ENCODE measurements at places on chromosomes 11 and 22.

DNA sequence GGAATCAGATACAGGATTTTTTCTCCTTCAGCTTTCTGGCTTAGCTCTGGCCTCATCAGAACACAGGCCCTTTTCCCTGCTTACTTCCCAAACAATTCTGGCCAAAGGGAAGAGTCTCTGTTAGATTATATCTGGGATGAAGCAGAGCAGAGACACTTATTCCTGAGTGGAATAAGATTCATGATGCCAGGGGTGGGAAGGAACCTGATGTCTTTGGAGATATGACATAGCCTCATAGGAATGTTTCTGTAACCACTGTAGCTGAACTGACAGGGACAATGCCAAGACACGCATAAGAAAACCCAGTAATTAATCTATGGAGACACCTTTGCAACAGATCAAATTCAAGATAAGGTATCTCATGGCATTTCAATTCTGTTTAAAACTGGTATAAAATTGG, 177.1 kb upstream of the RAG2 start:
- no peak for DNase-seq

DNA sequence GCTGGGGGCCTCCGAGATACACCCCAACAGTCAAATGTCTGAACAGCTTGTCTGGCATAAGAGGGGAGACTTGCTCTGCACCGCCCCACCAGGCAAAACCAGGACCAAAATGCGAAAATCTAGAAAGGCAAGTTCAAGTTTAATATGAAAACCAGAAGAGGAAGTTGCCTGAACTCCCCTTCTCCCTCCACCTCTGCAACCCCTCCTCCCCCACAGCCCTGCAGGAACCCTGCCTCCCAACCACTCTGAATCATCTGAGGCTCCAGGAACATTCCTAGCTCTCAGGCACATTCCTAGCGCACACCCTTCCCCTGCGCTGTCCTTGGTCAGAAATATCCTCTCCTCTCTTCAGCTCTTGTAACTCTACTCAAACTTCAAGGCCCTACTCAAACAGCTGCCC, 36.7 kb downstream of the ISX start:
- DNase-seq = no peak

DNA sequence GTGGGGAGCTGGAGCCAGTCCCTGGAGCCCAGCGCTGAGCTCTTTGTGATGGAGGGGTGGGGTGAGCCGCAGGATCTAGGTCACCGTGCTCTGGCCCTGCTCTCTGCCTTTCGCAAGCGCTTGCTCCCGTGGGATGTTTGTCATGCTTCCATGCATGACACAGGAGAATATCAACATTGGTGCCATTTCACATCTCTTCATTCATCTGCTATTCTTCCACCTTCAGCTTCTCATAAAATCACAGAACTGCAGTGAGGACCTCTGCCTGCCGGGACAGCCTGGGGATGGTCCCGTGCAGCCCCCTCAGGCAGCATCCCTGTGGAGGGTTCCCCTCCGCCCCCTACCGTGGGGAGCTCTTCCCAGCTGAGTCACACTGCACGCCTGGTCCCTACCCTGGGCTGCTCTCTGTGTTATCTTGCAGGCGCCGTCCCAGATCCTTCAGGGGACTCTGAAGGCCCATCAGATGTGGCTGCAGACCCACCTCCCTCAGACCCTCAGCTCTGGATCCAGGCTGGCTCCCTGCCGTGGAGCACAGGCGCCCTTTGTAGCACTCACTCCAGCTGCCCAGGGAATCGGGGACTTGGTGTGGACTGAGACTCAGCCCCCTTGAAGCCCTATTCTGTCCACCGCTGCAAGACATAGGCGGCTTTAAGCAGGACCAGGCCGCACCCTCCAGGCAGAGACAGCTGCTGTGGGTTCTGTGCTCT, 5.1 kb upstream of the SEPTIN5 start:
- DNase-seq = no peak

GRCh38 chr11:1269957-1270356, 39.5 kb downstream of the TOLLIP start:
- no peak for DNase-seq

- DNase-seq = no peak
Observed at GRCh38 chr11:85643191-85643614, 4.6 kb upstream of the TMEM126A start.

GRCh38 chr11:70109006-70109405, 30.9 kb downstream of the ANO1 start:
- no peak for DNase-seq

GRCh38 chr22:24289114-24289513, 18.5 kb downstream of the SPECC1L start:
- DNase-seq = no peak

- no peak for DNase-seq
Observed at GRCh38 chr11:89625171-89625570, 84.9 kb upstream of the TRIM77 start.

- DNase-seq = no peak
Observed at GRCh38 chr11:62133328-62134065, 9.7 kb downstream of the INCENP start.

DNA sequence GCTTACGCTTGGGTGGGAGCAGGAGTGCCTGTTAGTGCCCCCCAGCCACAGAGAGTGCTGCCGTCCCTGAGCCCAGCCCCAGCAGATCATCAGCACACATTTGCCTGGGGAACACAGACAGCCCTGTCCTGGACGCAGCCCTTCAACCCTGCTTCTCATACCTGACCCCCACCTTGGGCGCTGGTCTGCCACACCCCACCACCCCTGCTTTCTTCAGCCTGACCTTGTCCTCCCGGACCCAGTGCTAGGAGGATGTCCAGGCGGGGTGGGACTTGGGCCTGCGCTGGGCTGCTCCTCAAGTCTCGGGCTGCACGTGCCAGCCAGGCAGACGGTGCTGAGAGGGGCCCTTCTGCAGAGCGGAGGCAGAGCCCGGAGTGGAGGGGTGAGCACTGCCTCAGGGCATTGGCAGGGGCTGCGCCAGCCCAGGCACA, 119.2 kb downstream of the KCNQ1OT1 start:
- no peak for DNase-seq

DNA sequence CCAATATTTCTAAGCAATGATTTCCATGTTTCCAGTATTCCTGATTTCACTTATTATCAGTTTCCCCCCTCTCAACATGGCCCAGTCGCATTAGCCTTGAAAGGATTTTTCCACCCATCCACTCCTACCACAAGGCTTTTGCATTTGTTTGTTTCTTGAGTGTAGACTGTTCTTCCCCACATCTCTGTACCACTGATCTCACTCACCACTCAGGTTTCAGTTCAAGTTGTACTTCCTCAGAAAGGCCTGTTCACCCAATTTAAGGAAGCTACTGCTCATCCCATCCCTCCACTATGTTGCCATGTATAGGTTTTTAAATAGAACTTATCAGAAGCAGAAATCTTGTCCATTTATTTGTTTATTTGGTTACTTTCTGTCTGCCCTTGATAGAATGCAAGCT, 472.3 kb downstream of the FAM181B start:
- no peak for DNase-seq

DNA sequence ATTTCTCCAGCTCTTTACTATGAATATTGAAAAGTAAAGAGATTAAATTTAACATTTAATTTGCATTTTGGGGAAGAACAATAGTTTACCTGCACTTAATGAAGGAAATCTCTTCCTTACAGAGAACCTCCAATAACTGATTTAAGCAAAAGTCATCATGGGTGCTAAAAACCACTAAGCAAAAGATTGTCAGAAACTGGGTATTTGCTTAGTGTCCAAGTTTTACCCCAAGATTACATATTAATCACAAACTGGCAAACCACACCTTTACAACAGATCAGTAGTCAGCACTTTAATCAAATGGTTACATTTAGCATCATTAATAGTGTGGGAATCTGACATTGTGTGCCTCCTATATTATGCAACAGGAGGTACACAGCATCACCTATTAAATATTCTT, 2.7 kb downstream of the ZBTB44 start:
- no peak for DNase-seq

DNA sequence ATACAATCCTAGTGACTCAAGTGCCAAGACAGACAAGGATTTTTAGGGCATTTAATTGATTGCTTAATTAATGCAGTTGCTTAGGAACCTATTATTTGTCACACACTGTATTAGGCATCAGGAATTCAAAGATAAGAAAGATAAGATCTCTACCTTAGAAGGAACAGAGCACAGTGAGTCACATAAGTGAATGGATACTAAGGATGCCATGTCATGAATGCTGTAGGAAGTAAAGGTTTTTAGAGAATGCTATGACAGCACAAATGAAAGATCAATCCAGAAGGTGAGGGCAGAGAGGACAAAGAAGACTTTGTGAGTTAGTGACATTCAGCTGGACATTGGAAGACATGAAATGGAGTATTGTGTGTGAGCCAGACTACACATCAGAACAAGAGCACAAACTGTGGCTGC, 147.9 kb upstream of the DDI1 start:
- no peak for DNase-seq

- no peak for DNase-seq
Observed at GRCh38 chr22:26573026-26573662, 16.8 kb downstream of the TPST2 start.
